Stimulated activated CD8-positive, alpha-beta memory T cell treated with anti-CD3 and anti-CD28 coated beads, Interleukin-7, amount 100 ng/mL, for 1 hour (primary cell): ENCODE measurements at places on chromosomes 12 and 14.

- no peak for DNase-seq
Observed at GRCh38 chr12:18415227-18415626, 153.9 kb downstream of the PIK3C2G start.

DNA sequence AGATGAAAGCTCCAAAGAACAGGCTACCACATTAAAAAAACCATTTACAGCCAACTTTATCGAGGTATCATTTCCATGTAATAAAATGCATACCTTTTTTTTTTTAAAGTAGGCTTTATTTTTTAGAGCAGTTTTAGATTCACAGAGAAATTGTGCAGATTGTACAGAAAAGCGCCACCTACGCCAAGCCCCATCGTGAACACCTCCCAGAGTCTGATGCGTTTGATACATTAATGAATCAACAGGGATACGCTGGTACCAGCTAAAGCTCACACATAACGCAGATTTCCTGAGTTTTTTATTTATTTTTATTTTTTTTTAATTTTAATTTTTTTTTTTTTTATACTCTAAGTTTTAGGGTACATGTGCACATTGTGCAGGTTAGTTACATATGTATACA, 129.9 kb downstream of the KIF26A start:
- no peak for DNase-seq

DNA sequence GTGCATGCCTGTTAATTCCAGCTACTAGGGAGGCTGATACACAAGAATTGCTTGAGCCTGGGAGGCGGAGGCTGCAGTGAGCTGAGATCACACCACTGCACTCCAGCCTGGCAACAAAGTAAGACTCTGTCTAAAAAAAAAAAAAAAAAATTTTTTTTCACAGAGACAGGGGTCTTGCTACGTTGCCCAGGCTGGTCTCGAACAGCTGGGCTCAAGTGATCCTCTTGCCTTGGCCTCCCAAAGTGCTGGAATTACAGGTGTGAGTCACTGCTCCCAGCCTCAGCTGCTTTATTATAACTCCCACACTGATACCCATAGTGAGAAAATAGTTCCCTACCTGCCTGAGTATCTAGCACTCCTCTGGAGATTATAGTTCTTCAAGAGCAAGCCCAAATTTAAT, 11.2 kb downstream of the HAUS4 start:
- DNase-seq = no peak

DNA sequence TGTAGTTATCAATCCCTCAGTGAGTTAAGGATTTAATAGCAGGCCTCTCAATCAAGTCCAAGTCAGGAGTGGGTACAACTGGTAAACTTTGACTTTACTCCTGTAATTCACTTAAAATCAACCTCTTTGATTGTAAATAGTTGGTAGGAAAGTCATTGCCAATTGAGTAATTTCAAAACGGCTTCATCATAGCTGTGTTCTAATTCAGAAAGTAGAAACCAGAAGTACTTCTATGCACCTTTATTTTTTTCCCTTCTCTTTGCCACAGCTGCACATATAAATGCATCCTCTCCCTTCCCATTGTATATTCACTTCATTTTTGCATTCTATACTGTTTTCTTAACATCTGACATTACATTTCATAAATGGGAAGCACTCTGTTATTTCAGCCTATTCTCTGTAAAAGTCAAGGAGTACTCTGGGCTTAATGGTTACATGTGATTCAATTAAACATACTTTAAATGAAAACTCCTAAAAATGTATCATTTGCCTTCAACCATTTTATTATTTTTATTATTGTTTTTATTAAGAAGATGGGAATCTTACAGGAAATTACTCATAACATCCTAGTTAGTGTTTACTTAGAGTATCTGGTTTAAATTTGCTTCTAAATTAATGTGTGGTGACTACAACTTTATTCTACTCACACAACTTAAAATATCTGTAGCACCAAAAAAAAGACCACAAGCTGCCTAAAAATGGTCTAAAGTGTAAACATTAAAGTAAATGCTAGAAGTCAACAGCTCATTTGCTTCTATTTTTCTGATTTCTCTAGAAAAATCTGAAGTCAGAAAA, 171.2 kb downstream of the CEP128 start:
- no peak for DNase-seq

GRCh38 chr12:46260913-46261476, 7.8 kb downstream of the SLC38A1 start:
- no peak for DNase-seq

- DNase-seq = no peak
Observed at GRCh38 chr12:38831715-38832114, 73.7 kb downstream of the CPNE8 start.

GRCh38 chr14:63375769-63376168, 57.0 kb upstream of the GPHB5 start:
- DNase-seq = no peak

DNA sequence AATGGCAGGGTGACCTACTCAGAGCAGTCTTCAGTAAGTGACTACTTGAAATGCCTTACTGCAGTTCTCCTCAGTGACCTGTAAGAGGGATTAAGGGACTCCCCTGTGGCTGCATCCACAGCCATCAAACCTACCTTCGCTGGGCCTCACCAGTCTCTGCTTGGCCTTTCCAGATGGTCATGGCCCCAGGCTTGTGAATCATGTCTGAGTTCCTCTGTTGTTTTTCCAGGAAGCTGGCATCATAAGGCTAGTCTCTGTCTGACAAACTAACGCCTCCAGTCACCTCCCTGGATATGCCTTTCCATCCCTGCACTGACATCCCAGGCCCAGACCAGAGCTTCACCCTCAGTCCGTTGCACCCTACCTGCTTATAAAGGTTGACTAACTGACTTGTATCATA, 14.0 kb downstream of the RNASE2 start:
- DNase-seq = no peak

DNA sequence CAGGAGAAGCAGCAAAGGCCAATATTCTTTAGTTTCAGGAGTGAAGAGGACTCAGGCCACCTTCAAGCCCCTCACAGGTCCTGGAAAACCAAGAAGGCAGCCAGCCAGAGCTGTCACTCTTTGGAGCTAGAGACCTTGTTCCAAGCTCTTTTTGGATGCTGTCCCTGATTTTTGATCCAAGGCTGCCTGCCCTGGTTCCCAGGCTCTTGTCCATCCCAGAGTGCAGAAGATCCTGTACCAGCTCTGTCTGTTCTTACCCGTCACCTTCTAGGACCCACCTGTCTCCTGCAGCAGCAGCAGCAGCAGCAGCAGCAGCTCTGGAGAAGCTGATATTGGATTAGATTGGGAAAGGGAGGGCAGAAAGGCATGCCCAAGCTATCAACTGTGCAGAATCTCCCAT, 157.1 kb upstream of the NEDD1 start:
- no peak for DNase-seq

- no peak for DNase-seq
Observed at GRCh38 chr12:14373217-14373616, 7.7 kb downstream of the ATF7IP start.

GRCh38 chr14:100159865-100160533, 554 bp upstream of the DEGS2 start:
- DNase-seq = no peak

DNA sequence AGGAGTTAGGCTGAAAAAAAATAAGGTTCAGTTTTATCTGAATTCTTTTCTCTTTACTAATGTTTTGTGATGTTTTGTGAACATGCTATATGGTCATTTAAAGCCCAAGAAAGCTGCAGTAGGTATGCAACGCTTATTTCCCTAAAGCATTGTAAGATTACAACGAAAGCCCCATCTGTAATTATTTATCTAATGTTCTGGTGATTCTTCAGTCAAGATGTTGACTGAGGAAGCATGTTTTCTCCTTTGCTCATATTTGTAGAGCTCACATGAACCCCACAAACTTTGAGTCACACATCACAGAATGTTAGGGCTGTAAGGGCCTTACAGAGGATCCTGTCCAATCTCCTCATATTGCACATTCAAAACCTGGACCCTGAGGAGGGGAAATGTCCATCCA, 3.2 kb upstream of the TUBA1C start:
- no peak for DNase-seq

GRCh38 chr14:63051301-63051700, 6.0 kb upstream of the KCNH5 start:
- no peak for DNase-seq

GRCh38 chr12:18090093-18090492, at the start of gene RERGL:
RERGL (minus strand) TSS chr12:18090193; CDS start chr12:18090140, 53 bp downstream.
- DNase-seq = no peak

DNA sequence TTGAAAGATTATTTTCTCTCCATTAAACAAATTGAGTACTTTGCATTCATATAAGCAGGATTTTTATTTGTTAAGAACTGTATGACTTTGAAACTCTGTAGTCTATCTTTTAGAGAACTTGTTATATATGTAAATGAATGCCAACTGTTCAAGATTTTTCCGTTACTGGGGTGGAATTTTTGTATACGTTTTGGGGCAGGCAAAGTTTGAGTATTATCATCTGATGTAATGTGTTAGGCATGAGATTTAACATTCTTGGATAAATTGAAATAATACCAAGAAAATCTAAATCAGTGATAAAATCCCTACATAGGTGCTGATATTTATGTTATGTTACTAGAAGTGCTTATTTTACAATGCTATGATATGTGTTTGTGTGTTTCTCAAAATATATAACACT, 8.4 kb downstream of the CNOT2 start:
- DNase-seq = no peak

GRCh38 chr12:43362910-43363694, 188.9 kb downstream of the ADAMTS20 start:
- no peak for DNase-seq

DNA sequence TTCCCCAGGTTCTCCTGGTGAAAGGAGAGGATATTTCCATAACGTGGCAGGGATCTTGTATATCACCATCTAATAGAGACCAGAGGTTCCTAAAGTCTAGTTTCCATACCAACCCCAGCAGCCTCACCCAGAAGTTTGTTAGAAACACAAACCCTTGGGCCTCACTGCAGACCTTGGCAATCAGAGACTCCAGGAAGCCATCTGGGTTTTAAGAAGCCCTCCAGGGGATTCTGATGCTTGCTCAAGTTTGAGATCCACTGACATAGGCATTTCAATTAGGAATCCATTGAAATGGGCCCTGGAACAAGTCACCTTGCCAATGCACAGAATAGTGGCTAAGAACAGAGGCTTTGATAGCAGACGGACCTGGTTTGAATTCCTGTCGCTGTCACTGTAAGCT, 2.2 kb upstream of the CMKLR1 start:
- no peak for DNase-seq

DNA sequence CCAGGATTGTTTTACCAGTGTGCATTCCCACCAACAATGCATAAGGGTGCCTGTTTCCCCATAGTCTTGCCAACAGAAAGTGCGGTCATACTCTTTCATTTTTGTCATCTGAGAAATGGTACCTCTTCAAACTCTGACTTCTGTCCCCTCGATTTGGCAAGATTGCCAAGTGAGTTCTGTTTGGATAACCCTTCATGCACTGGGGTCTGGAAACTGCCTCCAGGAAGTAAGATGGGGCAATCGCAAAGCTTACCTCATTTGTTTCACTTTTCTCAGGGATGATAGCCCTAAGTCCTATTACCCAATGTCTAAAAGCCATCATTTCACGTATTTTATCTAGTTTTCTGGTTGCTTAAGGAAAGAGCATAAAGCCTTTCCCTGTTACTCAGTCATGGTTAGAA, 28.6 kb upstream of the NR1H4 start:
- DNase-seq = no peak

DNA sequence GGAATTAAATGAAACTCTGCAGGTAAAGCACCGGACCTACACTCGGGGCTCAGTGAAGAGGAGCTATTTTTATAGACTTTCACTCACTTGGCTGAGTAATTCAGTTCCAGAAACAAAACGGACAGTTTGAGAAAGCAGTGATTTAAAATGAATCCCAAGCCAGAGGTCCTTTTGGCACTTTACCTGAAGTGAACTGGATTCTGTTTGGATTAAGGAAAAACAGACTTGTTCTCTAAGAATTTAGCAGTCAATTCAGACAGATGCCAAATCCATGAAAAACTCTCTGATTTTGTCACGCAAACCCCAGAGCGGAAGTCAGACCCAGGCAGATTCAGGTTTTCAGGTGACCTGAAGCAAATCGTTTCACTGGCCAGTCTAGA, 4.9 kb upstream of the VASH1 start:
- DNase-seq = no peak

GRCh38 chr14:100815478-100816285, 10.2 kb upstream of the MEG3 start:
- no peak for DNase-seq

GRCh38 chr14:63448841-63449240, 94.3 kb downstream of the PPP2R5E start:
- DNase-seq = no peak

DNA sequence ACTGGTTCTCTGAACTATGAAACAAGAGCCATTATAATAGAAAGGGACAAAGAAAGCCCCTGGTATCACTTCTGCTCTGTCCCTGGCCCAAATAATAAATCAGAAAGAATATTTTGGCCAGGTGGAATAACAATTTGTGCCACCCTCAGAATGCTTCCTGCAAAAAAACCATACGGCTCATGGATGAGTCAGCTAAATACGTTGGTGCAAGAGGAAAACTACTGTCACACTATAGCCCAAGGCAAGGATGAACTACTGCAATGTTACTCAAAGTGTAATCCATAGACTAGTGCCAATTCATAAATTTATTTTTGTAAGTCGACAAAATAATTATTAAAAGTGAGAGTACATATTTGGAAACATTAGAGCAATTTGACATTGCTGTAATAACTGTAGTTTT, 68.2 kb downstream of the ANKS1B start:
- DNase-seq = no peak

GRCh38 chr12:111149299-111149698, 219.6 kb downstream of the PHETA1 start:
- no peak for DNase-seq

DNA sequence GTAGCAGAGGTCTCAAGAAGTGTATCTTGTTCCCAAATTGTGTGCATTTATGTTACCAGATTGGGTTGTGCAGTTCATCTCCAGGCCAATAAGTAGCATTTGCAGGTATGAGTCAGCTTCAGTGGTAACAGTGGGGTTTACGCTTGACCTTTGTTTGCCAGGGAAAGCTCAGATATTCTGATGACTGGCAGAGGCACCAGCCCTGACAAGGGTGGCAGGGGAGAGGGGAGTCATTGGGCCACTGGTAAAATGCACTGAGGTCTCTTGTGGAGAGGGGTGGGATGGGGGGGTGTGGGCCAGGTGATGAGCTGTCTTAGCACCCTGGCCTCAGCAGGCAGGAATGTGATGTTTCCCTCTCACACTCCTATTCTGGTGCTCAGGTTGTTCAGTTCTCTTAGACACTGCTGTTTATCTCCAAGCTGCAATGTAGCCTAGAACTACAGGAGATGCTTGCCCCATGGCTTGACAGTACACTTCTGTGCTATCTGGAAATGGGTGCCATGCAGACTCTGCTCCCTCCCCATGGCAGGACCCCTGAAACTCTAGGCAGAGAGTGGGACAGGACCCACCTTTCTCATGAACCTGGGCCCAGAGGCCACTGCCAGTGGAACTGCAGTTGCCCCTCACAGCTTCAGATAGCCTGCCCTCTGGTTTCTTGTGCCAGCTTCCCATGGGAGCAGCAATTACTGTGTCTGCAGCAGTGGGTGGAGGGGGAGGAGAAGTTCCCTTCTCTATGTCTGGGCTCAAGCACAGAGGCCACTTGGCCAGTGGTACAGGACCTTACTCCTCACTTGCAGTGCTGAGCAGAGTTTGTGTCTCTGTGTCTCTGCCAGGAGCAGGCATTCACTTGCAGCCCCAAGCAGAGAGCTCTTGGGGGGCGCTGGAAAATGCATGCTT, 31.9 kb downstream of the USP15 start:
- DNase-seq = no peak

GRCh38 chr14:67167420-67168109, 21.7 kb upstream of the GARIN2 start:
- no peak for DNase-seq
